ENCODE measurements at places on chromosomes 12 and 14.

DNA sequence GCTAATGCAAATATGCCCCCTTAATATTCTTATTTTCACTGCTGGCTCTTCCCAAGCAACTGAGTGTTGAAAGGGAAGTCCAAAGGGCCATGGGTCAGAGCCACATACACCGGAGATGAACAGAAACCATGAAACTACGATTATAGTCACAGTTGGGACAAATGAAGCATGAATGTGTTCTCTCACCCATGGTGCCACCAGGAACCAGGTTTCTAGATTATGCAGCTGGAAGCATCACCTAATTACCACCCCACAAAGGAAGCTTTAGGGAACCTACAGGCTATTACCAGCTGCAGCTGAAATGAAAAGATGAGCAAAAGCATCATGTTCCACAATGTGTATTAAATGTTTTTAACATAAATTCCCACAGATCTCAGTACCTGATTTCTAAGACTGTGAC lies 15.4 kb downstream of the TMTC1 start:
- no peak for DNase-seq

DNA sequence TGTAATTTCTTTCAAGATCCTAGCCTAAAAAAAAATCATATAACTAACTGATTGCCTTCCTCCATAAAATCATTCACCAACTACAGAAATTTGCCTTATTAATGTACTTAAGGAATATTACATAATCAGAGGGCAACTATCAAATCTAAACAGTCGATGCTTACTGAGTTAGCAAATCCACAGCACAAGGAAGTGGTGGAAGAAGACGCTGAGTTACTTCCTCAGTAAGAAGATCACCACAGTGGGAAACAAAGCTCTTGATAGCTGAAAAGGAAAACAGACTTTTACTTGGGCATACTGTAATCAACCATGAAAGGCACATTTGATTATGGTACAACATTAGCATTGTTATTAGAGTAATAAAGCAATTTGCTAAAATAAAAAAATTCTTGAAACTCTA lies 48.7 kb downstream of the HEATR5A start:
- DNase-seq, result no peak

DNA sequence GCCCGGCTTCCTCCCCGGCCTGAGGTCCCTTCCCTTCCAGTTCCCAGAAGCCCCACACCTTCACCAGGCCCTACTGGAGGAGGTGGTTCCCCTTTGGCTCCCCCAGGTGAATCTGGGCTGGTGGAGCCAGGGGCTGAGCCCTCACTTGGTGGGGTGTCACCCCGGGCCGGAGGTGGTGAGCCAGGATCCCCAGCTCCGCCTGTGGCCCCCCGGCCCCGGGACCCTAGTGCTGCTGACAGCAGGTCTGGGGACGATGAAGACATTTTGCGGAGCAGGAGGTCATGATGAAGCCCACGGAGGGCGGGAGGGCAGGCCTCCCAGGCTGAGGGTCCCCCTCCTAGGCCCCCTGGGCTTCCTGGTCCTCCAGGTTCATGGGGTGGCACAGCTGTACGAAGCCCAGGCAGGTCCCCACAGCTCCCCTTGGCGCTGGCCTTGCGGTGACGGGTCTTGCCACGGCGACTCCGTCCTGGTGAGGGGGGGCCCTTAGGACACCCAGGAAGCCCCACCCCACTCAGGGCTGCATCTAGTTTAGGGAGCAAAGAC lies 16.6 kb downstream of the MAP3K12 start:
- no peak for DNase-seq

- DNase-seq, result no peak
Observed at GRCh38 chr12:49627752-49628360, 4.5 kb downstream of the PRPF40B start.

- no peak for DNase-seq
Observed at GRCh38 chr12:123141615-123142517, 9.0 kb downstream of the PITPNM2 start.

DNA sequence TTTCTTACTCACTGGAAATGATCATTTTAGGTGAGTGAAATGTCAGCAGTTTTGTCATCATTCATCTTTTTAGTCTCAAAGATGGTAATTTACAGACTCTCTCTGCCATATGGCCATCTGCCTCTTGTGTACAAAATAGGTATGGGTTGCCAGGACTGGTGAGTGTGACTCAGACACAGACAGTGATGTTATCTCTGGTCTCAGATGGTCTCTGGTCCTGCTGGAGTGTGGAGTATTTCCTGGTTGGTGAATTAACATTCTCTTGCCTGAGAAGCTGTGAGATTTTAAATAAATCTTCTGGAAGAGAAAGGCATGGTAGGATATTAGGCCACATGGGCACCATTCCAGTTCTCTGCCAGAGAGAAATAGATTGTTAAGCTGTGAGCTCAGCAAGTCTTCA lies 207.0 kb downstream of the ATP23 start:
- DNase-seq, result no peak

GRCh38 chr12:49161092-49161795 lies 27.6 kb downstream of the TUBA1A start:
- DNase-seq, result no peak

DNA sequence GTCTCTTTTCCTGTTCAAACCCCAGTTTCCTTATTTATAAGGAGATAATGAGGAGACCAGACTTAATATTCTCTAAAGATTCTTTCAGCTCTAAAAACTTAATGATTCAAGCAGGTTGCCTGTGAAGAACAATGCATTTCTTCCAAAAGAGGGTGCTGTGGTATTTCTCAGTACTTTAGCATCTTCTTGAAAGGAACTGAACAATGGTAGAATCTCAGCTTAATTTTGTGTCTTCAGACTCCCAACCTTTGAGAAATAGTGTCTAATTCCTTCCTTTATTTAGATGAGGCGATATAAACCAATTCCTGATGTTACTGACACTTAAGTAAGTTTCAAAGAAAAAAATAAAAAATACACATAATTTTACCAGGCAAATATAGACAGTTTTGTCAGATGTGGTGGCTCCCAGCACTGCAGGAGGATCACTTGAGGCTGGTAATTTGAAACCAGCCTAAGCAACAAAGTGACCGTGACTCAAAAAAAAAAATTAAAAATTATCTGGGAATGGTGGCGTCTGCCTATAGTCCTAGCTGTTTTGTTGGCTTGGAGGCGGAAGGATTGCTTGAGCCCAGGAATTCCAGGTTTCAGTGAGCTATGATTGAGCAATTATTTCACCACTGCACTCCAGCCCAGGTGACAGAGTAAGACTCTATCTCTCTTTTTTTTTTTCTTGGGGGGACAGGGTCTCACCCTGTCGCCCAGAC lies 76.9 kb upstream of the PSMA6 start:
- no peak for DNase-seq

GRCh38 chr14:34218881-34219280 lies 243.2 kb downstream of the SPTSSA start:
- DNase-seq, result no peak

DNA sequence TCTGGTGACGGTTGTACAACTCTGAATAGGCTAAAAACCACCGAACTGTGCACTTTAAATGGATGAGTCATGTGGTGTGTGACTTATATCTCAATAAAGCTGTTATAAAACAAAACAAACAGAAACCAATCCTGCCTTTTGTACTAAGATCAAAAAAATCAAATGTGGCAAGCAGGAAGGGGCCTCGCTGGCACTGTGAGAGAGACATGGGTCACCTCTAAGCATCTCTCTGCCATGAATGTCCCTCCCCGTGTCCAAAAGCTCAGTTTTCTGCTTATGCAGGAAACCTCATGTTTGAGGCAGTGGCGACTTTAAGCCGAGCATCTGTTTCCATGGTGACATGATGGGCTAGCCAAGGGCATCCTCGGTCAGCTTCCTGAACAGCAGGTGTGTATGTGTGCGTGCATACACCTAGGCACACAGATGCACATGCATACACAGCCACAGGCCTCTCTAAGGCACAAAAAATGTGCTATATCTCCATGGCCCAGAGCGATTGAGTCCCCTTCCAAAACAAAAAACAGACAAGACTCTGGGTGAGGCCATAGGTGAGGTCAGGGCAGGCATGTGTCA lies 44.4 kb downstream of the ARL6IP4 start:
- no peak for DNase-seq

GRCh38 chr14:99037777-99038430 lies 234.1 kb downstream of the BCL11B start:
- DNase-seq, result no peak

DNA sequence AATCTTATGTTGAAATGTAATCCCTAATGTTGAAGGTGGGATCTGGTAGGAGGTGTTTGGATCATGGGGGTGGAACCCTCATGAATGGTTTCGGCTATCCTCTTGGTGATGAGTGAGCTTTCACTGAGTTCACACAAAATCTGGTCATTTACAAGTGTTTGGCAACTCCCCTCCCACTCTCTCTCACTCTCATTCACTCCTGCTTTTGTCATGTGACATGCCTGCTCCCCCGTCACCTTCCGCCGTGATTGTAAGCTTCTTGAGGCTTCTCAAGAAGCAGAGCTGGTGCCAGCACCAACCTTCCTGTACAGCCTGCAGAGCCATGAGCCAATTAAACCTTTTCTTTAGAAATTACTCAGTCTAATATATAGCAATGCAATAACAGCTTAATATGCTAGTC lies 245.4 kb downstream of the BMP4 start:
- DNase-seq, result no peak

GRCh38 chr14:43243168-43243567 lies 1263.9 kb downstream of the FSCB start:
- no peak for DNase-seq

GRCh38 chr12:82800185-82800584 lies 113.5 kb downstream of the TMTC2 start:
- no peak for DNase-seq

DNA sequence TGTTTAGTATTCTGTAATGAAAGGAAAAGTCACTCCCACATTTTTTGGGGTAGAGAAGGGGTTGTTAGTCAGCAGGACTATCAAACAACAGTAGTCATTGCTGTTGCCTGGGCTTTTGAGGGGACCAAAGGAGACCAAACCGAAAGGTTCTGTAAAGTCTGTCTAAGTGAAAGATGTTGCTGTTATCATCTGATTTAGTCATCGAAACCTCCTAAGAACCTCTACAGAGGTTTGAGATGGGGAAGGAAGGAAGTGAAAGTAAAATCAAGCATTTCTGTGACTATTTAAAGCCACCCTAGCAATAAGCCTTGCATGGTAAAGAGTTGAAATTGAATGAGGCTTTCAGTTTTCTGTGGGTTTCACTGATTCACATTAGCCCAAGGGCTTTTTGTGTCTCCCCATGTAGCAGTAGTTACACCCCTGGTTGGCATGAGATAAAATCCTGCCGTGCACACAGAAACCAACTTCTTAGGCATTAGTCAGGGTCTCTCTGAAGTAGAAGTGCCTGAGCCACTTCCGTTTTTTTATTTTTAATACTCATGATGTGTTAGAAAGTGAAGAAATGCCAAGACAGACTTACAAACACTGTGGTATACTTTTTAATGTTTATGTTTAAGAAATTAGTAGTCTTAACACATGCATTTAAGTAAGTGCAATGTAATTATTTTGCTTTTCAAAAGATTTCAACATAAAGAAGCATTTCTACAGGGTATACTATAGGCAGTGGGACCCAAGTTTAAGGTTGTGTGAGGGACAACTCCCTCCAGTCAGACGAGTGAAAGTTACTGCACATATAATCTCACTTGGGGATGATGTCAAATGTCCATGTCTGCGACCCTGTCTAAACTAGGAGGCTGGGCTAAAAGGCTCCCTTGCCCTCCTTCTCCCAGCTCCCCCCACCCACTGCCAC lies 50.4 kb downstream of the DYRK2 start:
- no peak for DNase-seq

GRCh38 chr12:129825316-129825715 lies 78.5 kb downstream of the TMEM132D start:
- no peak for DNase-seq

- DNase-seq, result no peak
Observed at GRCh38 chr12:96711364-96711763, 195.7 kb upstream of the NEDD1 start.

DNA sequence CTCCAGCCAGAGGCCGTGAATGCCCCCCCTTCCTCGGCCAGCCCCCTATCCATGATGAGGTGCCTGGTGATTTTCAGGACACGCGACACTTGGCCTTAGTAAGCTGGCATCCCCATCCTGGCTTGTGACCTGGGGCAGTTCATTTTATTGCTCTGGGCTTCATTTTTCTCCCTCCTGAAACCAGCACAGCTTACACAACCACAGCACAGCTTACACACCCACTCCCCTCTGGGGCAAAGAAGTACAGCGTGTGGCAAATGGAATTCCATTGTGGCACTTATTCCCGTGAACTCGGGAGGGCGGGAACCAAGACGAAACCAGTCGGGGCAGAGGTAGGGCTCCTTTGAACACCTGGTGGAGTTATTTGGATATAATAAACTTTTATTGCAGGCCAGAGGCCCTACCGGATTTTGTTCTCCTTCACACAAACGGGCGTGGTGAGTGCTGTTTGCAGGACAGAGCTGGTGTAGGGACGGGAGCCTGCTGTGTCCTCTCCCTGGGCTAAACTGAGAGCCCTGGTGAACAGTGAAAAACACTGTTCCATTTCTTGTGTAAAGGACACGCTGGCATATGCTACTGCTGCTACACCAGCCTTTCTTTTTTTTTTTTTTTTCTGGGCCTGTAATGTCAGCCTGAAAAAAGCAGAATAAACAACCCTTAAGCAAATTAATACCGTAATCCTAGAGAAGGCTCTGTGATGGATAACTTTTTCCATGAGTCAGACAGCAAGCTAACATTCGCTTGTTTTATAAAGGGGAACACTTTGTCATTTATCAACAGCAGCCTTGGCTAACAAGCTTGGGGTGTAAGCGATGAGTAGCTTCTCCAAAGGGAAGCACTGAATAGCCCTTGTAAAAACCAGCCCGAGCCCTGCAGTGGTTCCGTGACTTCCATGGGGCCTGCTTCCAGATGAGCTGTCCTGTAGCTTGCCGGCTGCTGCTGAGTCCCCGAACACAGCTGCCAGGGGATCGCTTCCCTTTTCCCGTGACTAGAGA lies 29.3 kb downstream of the CD9 start:
- DNase-seq, result peak; percentile 73

- DNase-seq, result no peak
Observed at GRCh38 chr14:33837943-33838683, 112.8 kb downstream of the EGLN3 start.

DNA sequence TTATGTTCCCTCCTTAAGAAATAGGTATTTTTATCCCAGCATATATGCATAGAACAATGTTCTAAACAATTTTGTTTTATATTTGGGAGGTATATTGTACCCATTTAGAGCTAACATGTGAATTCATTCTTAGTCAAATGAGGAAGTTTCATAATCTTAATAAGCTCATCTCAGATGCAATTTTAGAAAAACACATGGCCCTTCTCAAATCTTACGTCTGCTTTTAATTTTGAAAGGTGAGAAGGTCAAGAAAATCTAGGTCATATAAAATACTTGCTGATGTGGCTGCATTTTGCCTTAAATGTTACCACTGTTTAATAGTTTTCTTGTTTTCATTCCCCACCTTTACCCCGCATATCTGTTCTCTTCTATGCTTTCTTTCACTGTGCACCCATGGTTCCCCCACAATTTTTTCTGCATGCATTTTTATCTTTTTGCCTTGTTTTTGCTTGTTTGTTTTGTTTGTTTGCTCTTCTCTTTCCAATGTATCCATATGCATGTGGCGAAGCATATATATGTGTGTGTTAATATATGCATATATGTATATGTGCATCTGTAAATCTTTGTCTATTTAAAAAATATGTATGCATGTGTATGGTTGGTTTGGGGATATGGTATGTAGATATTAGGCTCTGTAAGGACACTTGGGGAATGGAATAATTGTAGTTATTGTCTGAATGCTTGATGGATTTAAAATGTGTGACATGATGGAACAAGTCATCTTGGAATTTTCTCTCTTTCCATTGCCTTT lies 317.1 kb downstream of the BCAT1 start:
- DNase-seq, result no peak
